ENCODE measurements at places on chromosomes 12 and 14.
A peak's percentile ranks its signal among the peaks of the same experiment; 100 is the strongest.

GRCh38 chr12:49019443-49020324 is 1.1 kb upstream of the PRKAG1 start:
- DNase-seq = peak; percentile 56

GRCh38 chr12:27523305-27523641 is 733 bp upstream of the PPFIBP1 start:
- DNase-seq = no peak

GRCh38 chr14:99945732-99946651 is 119.2 kb upstream of the EVL start:
- peak; percentile 12 for DNase-seq

DNA sequence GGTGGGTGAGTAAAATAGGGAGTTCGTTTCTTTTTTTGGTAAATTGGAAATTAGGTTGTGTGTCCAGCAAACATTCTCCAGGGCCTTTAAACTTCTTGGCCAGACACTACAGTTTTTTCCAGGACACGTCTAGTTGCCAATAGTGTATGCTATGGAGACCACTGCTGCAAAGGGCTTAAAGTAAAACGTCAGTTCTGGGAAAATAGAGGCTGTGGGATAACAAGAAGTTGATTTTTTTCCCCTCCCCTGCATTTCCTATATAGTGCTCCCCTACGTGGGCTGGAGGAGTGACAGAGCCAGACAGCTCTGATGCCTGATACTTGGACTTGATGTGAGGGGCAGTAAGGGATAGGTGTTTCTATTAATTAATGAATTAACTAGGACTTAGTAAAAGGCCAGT is 2.4 kb downstream of the ACVR1B start:
- no peak for DNase-seq

GRCh38 chr14:81157431-81157830 is 63.3 kb downstream of the GTF2A1 start:
- DNase-seq = peak; percentile 53

DNA sequence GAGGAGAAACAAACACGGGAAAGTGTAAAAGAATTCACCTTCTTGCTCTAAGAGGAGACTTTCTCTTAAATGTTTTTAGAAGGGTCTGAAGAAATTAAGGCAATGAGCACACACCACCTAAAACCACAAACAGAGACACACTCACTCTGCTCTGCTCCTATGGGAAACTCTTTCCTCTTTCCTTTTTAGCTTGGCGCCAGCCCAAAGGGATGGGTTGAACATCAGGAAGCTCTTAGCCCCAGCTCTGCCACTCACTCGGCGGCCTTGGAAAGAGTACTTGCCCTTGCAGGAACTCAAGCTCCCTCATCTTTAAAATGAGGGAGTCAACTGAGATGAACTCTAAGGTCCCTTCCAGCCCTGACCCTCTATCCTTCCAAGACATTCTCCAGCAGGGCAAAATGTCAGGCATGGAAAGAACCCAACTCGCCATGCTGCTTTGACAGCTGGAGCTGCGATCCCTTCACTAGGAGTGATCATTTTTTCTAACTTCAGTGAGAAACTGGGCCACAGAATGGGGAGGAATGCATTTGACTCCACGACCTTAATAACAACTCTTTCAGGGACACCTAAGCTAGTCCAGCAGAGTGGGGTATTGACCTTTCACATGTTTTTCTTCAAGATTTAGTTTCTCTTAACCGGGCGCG is 980 bp upstream of the RNASE8 start:
- peak; percentile 75 for DNase-seq

DNA sequence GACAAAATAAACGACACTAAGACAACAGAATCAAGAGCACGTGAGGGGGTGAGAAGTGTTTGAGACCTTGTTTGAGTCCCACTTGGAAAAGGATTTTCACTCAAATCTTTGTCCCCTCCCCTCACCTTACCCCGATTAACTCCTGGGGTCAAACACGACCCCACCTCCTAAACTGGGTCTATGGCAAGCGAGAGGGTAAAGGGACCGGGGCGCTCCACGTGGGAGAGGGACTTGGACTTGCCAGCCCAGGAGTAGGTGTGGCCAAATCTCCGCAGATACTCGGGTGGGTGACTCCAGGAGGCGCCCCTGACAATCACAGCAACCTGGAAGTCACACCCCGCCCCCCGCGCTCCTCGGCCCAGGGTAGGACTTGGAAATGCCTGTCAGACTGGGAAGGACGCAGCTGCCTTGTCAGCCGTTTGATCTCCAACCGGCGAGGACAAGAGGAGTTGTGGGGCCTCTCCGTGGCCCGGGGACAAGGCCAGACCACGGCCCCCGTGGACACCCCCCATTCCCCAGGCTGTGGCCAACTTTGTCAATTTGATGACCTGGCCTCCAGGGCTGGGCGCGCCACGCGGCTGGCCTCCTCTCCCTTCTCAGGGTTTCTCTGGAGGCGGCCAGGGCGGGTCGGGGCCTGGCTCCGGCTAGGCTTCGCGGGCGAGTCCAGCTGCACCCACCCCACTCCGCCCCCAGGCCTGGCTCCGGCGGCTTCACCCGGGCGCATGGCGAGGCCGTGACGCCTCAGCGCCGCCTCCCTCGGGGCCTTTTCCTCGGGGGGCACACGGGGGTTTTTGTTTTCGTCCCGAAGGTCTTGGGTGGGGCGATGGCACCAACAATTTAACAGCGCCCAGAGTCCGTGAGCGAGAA is 1.1 kb upstream of the BCL11B start:
- no peak for DNase-seq

GRCh38 chr14:53187921-53188463 is 34.9 kb upstream of the DDHD1 start:
- no peak for DNase-seq

DNA sequence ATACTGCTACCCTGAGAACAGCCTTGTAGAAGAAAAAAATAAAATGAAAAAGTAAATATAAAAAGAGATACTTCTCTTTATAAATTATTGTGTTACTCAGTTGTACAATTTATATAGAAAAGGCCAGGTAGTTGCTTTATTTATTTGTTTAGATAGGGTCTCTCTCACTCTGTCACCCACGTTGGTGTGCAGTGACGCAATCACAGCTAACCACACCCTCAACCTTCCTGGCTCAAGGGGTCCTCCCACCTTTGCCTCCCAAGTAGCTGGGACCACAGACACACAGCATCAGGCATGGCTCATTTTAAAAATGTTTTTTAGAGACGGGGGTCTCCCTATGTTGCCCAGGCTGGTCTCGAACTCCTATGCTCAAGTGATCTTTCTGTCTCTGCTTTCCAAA is 175.4 kb upstream of the PZP start:
- DNase-seq = no peak

DNA sequence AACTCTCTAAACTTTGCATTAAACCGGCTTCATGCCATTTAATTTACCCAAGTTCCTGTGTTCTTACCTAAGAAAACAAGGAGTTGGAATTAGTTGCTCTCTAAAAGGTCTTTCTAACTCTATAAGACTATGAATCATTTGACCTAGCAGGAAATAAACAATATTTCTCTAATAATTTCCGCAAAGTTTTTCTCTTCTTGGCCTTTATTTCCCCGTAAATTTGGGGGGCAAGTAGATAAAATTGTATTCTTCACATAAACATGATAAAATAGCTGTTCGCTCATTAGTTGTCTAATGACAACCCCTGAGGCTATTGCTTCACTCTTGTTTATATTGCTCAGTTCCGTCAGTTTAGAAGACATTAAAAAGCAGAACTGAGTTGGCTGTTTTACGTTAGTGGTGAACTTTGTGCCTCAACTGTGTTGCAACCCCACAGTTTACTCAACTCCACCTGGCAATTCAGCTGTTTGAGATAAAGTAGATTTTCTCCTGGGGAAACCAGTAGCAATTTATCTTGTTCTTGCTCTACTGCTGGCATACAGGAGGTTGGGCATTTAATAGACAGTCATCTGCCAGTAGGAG is 74.7 kb downstream of the BTG1 start:
- DNase-seq = no peak

GRCh38 chr14:95889236-95889979 is 12.8 kb downstream of the TUNAR start:
- no peak for DNase-seq

- no peak for DNase-seq
These were observed 26.1 kb upstream of the JPH4 start for GRCh38 chr14:23604675-23605170.

DNA sequence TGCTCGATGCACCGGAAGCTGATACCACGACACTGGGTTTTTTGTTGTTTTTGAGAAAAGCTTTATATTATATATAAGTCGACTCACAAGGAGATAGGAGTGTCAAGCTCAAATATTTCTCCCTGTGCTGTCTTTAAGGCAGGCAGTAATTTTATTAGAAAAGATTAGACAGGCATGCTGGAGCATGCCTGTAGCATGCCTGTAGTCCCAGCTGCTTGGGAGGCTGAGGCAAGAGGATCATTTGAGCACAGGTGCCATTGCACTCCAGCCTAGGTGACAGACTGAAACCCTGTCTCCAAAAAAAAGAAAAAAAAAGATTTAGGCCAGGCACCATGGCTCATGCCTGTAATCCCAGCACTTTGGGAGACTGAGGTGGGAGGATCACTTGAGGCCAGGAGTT is 51.8 kb downstream of the GNS start:
- DNase-seq = no peak

DNA sequence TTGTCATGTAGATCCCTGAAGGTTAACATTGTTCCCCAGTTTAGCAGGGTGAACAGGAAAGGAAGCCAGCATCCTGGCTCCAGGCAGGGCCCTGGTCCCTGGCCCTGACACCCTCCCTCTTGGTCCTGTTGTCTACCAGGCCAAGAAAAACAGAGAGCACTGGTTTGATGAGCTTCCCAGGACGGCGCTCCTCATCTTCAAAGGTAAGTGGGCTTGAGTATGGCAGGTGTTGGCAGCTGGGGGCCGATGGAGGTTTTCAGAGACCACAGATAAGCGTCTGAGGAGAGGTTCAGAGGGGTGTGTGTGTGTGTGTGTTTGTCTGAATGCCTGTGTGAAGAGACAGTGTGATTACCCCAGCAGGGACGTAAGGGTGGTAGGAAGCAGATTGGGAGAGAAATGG is 56.3 kb downstream of the SLC8B1 start:
- no peak for DNase-seq

GRCh38 chr12:11758087-11758486 is 108.6 kb downstream of the ETV6 start:
- no peak for DNase-seq

Measured in fibroblast of upper back skin (primary cell).